Cardiac muscle cell (in vitro differentiated cells and primary cell): ENCODE measurements at places on chromosomes 16 and 17. TPM values are rescaled to one million over a fixed set of nuclear protein-coding genes. Genes with fewer than 3 reads are reported as not detected.

DNA sequence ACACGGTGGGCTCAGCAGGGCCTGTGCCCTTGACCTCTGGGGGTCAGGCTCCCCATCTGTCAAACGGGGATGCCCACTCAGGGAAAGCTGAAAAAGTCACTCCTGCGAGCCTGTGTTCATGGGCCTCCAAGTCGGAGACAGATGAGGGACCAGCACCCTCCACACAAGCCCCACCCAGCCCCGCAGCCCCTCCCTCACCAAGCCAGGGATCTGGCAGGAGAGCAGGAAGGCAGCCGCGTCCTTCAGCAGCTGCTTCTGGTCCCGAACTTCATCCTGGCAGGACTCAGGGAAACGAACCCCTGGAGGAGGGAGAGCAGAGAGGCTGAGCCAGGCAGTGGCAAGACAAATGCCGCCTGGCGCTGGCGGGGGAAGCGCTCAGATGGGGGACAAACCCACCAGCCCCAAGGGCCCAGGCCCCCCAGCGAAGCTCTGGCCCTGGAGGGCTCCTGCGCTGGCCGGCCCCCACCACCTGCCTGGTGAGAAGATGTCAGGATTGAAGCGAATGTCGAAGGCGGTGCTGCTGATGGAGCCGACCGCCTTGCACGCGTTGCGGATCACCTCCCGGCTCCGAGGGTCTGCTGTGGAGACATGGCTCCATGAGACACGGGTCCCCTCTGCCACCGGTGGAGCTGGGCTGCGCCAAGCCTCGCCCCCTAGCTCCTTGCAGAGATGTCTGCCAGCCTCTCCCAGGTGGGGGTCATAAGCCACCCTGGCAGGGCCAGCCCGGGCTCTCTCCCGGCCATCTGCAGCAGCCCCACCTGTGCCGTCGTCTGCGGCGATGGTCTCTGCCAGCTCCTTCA lies 15.4 kb downstream of the CLUH start:
- no peak overlapping the region for H3K4me3 ChIP-seq
- no peak for DNase-seq
- H3K27me3 ChIP-seq: no peaks in the 10 kb centered on the region
- peaks cover 38% of the 10 kb centered on the region for H3K36me3 ChIP-seq

- H3K4me1 ChIP-seq: no peaks in the 10 kb centered on the region
- H3K27me3 ChIP-seq: no peaks in the 10 kb centered on the region
- no peaks in the 10 kb centered on the region for H3K36me3 ChIP-seq
- DNase-seq: no peak
- no peak overlapping the region for H3K27ac ChIP-seq
- no peak overlapping the region for H3K4me3 ChIP-seq
Measured at GRCh38 chr16:82639263-82639662, 12.5 kb downstream of the CDH13 start.

DNA sequence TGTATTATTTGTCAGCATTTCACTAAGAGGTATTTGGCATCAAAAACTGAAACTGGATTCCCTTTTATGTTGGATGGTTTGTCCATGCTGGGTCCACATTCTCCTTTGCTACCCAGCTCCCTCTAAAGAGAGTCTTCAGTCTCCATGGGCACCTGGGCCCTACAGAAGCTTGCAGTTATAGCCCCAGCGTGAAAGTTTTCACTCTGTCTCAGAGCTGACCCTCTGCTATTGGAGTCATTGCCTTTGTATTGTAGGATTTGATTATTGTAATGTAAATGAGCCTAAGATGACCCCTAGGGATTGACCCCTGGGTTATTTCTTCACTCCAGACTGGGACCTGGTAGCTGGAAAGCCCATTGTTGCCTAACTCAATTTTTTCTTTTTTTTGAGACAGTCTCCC lies 1026.5 kb upstream of the EEF2KMT start:
- no peaks in the 10 kb centered on the region for H3K36me3 ChIP-seq
- H3K27me3 ChIP-seq: no peaks in the 10 kb centered on the region
- H3K27ac ChIP-seq: no peak overlapping the region
- no peak for DNase-seq
- no peaks in the 10 kb centered on the region for H3K4me1 ChIP-seq

DNA sequence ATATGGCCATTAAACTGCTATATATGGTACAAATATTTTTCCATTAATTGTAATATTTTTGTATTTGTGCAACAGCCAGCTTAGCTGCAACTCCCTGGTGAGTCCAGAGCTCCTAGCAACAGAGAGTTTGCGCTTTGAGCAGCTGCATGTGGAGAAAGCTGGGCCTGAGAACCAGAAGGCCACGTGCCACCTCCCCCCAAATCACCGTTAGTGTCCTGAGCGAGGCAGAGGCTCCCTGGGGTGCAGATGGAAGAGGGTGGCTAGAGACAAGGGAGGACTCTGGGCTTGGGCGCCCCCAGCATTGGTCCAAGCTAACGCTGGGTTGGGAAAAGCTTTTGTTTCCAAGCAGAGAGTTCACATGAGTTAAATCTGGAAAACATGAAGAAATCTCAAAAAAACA lies 41.6 kb downstream of the HSBP1 start:
- H3K36me3 ChIP-seq: no peaks in the 10 kb centered on the region
- no peaks in the 10 kb centered on the region for H3K27me3 ChIP-seq
- no peak for DNase-seq
- H3K4me3 ChIP-seq: no peak overlapping the region

DNA sequence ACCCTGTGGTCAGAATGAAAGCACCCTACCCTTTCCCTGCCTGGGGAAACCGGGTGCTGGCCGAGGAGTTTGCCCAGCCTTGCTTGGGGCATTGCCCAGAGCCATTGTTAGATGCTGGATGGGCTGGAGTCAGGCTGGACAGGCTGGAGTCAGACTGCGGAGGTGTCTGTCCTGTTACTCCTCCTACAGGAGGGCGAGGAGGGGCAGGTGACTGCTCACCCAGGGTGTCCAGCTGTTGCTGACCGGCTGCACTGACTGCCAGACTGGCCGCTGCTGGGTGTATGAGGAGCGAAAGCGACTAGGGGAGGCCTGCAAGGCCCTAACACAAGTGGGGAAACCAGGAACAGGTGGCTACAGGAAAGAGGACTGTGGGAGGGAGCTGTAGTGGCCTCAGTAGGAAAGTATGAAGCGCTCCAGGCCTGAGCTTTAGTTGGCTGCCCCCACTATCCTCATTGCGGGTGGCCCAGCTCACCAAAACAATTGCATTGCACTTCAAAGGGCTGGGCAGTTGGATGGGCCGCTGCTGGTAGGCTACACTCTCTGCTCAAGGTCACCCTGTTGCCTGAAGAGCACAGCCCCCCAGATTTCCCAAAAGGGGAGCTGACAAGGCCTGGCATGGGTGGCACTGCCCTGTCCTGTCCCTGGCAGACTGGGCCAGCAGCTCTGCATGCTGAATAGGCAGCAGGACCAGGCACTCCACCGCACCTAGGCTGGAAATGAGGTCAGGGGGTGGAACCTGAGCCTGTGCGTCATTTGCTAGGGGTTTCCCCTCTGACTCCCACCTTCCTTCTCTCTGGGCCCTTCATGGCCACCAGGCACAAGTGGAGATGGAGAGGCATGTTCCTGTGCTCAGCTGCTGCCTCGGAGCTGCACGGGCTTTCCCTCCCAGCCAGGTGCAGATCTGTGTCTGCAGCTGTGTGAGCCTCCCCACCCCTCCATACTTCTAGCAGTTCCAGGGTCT lies 18.4 kb downstream of the LDHD start:
- H3K4me3 ChIP-seq: no peak overlapping the region
- H3K27me3 ChIP-seq: no peaks in the 10 kb centered on the region
- H3K4me1 ChIP-seq: no peaks in the 10 kb centered on the region
- no peak for DNase-seq

- no peak overlapping the region for H3K4me3 ChIP-seq
- H3K36me3 ChIP-seq: no peaks in the 10 kb centered on the region
- no peak overlapping the region for H3K27ac ChIP-seq
- no peaks in the 10 kb centered on the region for H3K4me1 ChIP-seq
- no peaks in the 10 kb centered on the region for H3K27me3 ChIP-seq
Measured at GRCh38 chr17:28507567-28508203, 1.5 kb downstream of the FOXN1 start.

- no peaks in the 10 kb centered on the region for H3K4me1 ChIP-seq
- DNase-seq: no peak
- H3K27me3 ChIP-seq: peaks cover 12% of the 10 kb centered on the region
- no peak overlapping the region for H3K4me3 ChIP-seq
Measured at GRCh38 chr17:35314415-35315216, 58.8 kb downstream of the SLFN11 start.

GRCh38 chr16:78609402-78610274 lies 510.2 kb downstream of the WWOX start:
- H3K36me3 ChIP-seq: no peaks in the 10 kb centered on the region
- H3K4me3 ChIP-seq: no peak overlapping the region
- H3K4me1 ChIP-seq: peaks cover 29% of the 10 kb centered on the region
- peak; percentile 2 for DNase-seq

- H3K27me3 ChIP-seq: no peaks in the 10 kb centered on the region
- H3K36me3 ChIP-seq: no peaks in the 10 kb centered on the region
- no peak overlapping the region for H3K27ac ChIP-seq
- no peak for DNase-seq
- no peaks in the 10 kb centered on the region for H3K4me1 ChIP-seq
Measured at GRCh38 chr16:66372898-66373155, 6.3 kb downstream of the CDH5 start.

Gene SULT1A4
- polyA plus RNA-seq: 2.5 and 2.7 TPM in 2 replicates

Gene MAP2K6
- 13.1 and 14.2 TPM in 2 replicates for polyA plus RNA-seq

Gene LGALS9B
- not detected in 2 replicates for polyA plus RNA-seq
